Astrocyte of the hippocampus (primary cell): ENCODE measurements at places on chromosomes 5 and 9.

DNA sequence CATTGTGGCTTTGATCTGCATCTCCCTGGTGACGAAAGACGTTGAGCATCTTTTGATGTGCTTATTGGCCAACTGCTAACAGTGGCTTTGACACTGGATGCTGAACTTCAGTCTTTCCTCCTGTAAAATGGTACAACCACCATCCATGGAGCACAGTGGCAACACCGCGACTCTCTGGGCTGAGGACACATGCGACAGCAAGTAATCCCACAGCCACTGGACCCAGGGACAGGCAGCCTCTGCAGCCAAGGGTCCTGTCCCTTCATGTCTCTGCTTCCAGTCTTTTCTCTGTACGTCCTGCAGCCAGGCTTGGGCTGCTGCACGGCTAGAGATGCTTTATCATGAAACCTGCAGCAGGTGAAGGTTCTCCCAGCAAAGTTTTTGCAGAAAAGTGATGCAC lies 83.5 kb downstream of the DAP start:
- DNase-seq = no peak

- DNase-seq = peak; percentile 64
These were observed 1.3 kb downstream of the CD74 start for GRCh38 chr5:150411245-150411979.

DNA sequence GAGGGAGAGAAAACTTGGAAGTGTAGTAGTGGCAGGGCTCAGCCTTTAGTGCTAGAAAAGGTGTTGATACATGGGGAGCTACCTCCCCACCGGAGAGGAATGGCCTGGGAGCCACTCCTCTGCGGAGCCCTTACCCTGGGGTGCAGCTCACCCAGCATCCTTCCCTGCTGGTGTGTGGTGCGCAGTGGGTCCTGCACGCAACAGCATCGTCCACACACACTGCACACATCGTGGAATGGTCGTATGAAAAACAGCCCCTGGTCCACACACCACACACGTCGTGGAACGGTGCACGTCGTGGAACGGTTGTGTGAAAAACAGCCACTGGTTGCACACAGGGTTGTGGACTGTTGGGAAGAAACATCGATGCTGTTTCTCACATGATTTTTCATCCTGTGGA lies 16.1 kb upstream of the AHRR start:
- no peak for DNase-seq

DNA sequence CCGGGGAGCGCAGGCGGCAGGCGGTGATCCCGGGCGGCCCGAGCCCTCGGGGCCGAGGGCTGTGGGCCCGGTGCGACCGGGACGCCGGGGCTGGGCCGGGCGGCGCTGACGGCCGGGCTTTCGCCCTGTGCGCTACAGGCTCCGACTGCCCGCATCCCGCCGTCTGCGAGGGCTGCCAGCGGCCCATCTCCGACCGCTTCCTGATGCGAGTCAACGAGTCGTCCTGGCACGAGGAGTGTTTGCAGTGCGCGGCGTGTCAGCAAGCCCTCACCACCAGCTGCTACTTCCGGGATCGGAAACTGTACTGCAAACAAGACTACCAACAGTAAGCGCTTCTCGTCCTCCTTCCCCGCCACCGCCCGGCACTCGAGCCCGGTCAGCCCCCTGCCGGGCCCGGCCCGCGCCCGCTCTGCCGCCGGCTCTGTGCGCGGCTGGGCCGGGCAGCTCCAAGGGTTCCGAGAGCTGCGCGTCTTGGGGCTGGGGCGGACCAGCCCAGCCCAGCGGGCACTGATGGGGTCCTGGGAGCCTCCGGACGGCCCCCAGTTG lies 1.6 kb downstream of the LMX1B start:
- peak; percentile 48 for DNase-seq

- DNase-seq = no peak
These were observed 92.1 kb downstream of the TMEM167A start for GRCh38 chr5:82984786-82985735.

DNA sequence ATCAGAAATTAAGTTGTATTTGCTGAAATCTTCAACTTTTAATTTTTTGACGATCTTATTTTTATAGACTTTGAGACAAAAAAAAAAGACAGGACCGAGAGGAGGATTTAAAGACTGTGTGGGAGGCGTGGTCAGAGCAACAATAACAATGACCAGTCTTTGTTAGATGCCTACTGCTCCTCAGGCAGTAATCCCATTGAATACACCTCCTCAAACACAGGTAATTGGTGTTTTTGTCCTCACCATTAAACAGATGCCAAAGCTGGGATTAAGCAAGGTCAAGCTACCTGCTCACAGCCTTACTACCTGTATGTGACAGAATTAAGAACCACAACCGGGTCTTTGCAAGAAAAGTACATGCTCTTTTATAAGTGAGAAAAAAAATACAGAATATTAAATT lies 233.3 kb upstream of the GRAMD2B start:
- DNase-seq = no peak

DNA sequence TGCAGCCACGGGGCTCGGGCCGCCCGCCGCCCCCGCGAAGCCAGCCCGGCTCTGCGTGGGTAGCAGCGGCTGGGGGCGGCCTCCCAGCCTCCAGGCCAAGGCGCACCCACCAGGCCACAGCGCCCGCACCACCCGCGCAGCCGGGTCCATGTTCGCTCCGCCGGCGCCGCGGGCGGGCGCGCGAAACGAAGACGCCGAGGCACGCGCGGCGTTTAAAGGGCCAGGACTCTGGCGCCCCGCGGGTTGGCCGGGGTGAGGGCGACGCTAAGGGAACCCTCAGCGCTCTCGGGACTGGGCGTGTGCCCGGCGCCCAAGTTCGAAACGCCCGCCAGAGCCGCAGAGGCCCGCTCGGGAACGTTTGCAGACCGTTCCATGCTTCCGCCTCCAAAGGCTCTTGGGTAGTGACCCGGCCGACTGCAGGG lies at the start of gene PTGES2:
Gene PTGES2, minus strand, starts transcription at position 162 of the 422 bp plus-strand sequence. Its CDS starts 12 bp downstream, at position 150.
- peak; percentile 95 for DNase-seq

GRCh38 chr5:7393921-7394799 lies 1.8 kb upstream of the ADCY2 start:
- no peak for DNase-seq

DNA sequence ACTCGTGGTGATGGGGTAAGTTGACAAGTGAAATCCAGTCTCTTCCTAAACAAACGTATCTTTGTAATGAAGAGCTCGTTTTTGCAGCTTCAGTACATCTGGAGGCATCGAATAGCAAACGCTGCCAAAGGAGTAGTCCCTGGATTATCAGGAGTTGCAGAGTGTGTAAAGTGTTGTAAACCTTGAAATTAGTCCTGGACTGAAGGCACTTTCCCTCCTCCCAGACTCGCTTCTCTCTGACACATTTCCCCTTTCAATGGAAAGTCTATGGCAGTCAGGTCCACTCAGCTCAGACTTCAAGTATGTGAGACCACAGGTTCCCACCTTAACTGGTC lies 1.5 kb upstream of the PBX3 start:
- no peak for DNase-seq

- DNase-seq = no peak
These were observed 34.7 kb downstream of the PAEP start for GRCh38 chr9:135596211-135596610.

GRCh38 chr5:107900721-107901120 lies 230.0 kb upstream of the EFNA5 start:
- DNase-seq = no peak

DNA sequence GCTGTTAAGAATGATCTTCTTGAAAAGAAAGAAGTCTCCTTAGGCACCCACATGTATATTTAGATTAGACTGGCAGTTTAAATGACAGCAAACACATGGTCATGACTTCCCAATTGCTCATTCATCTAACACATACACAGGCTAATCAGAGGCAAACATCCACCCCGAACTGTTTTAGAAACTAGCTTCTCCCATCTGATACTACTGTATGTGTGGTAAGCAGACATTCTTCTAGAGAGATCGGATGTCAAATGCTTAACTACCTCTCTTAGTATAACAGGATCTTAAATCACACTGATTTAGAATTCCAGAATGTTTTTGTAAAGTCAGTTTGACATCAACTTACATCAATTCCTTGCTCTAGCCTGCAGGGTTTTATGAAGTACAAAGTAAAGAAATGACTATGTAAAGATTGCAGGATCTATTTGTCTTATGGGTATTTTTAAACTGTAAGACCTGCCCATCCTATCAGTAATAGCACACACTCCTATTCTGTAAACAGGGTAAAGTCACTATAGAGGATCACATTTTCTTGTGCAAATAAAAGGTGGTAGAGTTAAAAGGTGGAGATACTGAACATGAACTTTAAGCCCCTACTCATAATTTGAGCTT lies 239.7 kb downstream of the MLLT3 start:
- DNase-seq = peak; percentile 26

DNA sequence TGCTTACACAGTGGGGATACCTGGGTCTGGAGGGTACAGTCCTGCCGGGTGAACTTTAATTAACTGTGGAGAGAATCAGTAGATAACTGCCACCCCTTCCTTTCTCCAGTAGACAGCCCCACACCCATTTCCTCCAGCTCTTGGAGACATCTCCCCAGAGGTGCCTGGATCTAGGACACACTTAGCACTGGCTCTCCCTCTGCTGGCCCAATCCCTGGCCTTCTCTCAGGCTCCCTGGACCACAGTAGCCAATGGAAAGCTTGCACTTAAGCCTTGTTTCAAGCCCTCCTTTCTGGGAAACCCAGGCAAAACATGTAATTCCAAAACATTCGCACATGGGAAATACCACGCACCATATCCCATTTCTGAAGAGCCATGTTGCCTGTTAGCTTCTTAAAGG lies 169.2 kb upstream of the GAS1 start:
- no peak for DNase-seq

- DNase-seq = peak; percentile 34
These were observed 9.7 kb downstream of the SLC12A7 start for GRCh38 chr5:1101961-1102713.

- DNase-seq = peak; percentile 67
These were observed 210.1 kb upstream of the TRIM32 start for GRCh38 chr9:116476935-116477381.

- no peak for DNase-seq
These were observed 342.6 kb downstream of the ASTN2 start for GRCh38 chr9:117072216-117072615.

GRCh38 chr9:124820698-124821623 lies 32.3 kb upstream of the WDR38 start:
- no peak for DNase-seq

- DNase-seq = peak; percentile 40
These were observed 21.0 kb upstream of the RAB14 start for GRCh38 chr9:121222524-121223171.

- DNase-seq = peak; percentile 85
These were observed 368 bp upstream of the CCDC180 start for GRCh38 chr9:97307091-97307490.

DNA sequence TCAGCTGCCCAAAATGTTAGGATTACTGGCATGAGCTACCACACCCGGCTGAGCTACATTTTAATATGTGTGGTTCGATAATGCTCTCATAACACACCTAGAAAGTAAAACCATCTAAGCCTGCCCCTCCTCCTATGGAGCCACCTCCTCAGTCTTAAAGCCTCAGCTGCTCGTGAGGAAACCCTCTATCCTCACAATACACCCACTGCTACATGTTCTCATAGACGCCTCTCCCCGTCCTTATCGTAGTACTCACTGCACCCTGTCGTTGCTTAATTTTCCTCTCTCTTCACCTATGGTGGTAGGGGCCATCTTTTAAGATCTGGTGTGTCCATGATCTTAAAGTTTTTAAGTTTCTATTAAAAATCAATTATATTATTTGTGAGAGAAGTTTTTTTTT lies 72.9 kb downstream of the RCL1 start:
- DNase-seq = no peak

GRCh38 chr5:140148508-140148907 lies 22.8 kb downstream of the IGIP start:
- peak; percentile 26 for DNase-seq

- DNase-seq = no peak
These were observed 121.2 kb upstream of the IRX2 start for GRCh38 chr5:2872676-2873075.

GRCh38 chr9:33737811-33738606 lies 57.4 kb upstream of the PRSS3 start:
- peak; percentile 72 for DNase-seq

GRCh38 chr5:154276973-154277331 lies 86.4 kb downstream of the GALNT10 start:
- DNase-seq = peak; percentile 72

- no peak for DNase-seq
These were observed 478.7 kb downstream of the SEMA5A start for GRCh38 chr5:9067154-9067553.

GRCh38 chr9:136688274-136689107 lies 1.2 kb upstream of the AGPAT2 start:
- no peak for DNase-seq

DNA sequence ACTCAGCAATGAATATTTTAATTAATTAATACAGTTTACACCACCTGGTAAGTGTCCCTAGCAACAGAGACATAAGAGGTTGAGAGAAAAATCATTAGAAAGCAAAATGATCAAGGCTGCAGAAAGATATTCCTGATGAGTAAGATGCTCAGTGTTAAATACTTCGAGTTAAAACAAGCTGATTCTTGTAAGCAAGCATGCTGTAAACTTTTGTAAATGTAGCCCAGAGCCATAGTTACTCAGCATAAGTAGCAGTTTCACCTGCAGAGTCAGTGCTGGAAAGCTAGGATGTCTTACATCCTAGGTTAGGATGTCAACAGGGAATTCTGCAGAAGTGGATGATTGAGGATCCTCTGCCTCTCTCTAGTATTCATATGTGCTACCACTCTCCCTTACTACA lies 4.2 kb downstream of the PRKACG start:
- no peak for DNase-seq

- no peak for DNase-seq
These were observed 337.8 kb downstream of the DMAC1 start for GRCh38 chr9:7461791-7462190.

DNA sequence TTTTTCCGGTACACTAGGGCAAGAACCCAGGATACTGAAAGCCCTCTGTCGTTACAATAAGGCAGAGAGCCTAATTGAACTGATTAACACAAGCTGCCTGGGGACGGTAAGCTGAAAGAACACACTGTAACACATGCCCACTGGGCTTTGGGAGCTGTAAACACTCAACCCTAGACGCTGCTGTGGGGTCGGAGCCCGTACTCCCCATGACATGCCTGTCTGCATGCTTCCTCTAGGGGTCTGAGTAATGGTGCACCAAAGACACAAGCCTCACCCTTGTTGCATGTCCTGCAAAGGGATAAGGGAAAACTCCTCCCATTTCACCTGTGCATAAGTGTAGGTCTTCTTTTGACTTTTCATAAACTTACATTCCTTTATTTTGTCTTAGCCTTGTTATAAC lies 194.0 kb downstream of the FBXL7 start:
- DNase-seq = no peak
